Hematopoietic multipotent progenitor cell (in vitro differentiated cells): ENCODE measurements at places on chromosomes 2 and 18.

DNA sequence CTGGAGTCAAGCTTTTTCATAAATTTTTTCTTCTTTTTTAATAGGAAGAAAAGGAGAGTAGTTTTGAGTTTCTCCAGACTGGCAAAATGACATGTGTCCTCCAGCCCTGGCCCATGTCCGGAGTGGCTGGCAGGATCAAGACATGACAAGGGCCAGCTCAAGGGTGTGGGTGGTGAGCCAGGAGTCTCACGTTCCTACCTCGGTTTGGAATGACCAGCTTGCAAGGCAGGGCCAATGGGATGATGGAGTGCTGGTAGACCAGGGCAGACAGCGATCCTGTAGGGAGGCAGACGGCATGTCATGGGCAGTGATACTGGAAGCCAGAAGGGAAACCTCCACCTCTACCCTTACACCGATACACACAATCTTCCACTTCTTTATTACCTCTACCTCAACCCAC lies 190.6 kb downstream of the TNS1 start:
- DNase-seq = no peak

DNA sequence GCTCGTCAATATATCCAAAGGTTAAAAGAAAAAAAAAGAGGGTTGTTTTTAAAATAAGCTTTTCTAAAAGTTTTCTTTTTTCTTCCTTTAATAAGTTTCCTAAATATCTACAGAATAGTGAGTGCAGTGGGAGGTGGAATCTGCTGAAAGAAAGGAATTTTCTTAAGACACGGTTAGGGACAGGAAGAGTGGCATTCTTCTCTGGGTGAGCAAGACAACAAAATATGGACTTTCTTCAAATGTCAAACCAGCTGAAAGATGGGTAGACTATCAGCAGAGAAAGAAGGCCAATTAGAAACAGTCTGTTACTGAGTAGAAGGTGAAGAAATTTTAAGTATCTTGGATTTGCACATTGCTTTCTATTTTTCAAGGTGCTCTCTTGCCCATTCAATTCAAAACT lies 222.7 kb upstream of the PIK3C3 start:
- DNase-seq = no peak

- DNase-seq = no peak
Observed at GRCh38 chr2:183001948-183002347, 36.3 kb downstream of the NCKAP1 start.

DNA sequence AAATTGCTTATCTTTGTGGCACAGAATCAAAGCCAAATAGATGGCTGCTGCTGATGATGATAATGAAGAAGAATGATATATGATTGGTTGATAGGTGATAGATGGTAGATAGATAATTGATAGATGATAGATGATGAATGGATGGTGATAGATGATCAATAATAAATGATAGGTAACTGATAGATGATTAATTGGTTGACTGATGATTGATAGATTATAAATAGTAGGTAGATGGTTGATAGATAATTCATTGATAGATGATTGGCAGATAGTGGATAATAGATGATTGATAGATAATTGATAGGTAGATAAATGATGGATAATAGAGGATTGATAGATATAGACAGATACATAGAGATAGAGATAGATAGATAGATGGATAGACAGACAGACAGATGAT lies 430.2 kb downstream of the EIPR1 start:
- no peak for DNase-seq

DNA sequence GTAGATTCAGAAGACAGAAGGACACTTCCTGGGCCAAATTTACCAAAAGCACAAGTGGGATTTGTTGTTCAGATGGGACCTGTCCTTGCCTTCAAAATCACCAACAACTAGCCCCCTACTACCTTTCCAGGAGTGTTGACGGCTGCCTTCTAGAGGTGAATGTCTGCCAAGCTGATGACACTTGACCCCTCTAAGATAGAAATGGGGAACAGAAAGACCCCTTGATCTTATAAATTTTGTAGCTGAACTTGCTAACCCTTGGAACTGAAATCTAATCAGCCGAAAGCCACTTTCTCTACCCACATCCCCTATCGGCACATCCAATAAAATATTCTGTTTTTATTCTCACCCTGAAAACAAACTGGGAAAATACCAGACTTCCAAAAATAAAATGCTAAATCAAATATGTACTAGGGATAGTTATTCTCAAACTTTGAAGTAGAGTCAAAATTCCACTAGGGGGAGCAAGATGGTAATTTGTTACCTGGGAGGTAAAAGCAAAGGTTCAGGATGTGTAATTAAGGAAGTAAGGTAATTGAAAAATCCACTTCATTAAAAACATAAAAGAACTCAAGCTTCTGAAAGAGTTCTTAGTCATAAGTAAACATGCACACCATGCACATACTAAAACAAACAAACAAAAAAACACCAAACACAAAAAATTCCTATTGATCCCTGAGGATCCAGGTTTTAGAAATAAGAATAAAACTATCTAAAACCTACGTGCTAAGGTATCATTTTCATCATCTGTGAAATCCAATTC lies 119.2 kb downstream of the ANKRD44 start:
- DNase-seq = peak; percentile 78
